DMS153 (cell line): ENCODE measurements at places on chromosomes 6 and 20.

DNA sequence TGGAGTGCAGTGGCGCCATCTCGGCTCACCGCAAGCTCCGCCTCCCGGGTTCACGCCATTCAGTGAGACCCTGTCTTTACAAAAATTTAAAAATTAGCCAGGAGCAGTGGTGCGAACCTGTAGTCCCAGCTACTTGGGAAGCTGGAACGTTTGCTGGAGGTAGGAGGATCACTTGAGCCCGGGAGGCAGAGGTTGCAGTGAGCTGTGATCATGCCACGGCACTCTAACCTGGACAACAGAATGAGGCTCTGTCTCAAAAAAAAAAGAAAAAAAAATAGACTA, 5.7 kb upstream of the PARD6B start:
- no peak for DNase-seq

GRCh38 chr6:9862603-9863167, 552.2 kb downstream of the TFAP2A start:
- no peak for DNase-seq

- DNase-seq: no peak
Observed at GRCh38 chr6:68497927-68498326, 137.2 kb upstream of the ADGRB3 start.

DNA sequence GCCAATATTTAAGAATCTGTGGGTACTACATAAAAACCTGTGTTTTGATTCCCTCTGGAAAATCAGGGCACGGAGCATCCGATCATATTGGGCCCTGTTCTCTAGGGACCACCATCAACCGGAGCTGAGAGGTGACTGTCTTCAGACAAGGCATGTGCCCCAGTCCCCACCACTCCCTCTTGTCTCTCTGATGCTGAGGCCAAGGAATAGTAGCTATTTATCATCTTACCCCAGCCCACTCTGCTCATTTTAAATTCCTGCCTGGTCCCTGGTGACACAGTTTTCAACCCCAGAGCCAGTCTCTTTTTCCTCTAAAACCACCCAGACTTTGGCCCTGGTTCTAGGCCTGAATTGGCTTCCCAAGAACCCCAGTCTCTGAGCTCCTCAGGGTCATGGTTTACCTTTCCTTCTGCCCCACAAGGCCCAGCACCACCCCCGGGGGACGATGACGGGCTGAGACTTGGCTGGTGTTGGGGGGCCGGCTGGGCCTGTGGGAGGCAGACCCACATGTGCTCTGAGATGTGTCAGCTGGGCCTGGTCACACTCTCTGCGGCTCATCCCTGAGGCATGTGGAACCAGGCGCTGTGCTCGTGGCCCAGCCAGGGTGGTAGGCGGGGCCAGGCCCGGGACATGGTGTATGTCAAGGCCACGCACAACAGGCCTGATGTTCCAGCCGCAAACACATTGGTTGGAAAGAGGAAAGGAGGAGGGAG, 114.4 kb downstream of the CEBPB start:
- DNase-seq: no peak

DNA sequence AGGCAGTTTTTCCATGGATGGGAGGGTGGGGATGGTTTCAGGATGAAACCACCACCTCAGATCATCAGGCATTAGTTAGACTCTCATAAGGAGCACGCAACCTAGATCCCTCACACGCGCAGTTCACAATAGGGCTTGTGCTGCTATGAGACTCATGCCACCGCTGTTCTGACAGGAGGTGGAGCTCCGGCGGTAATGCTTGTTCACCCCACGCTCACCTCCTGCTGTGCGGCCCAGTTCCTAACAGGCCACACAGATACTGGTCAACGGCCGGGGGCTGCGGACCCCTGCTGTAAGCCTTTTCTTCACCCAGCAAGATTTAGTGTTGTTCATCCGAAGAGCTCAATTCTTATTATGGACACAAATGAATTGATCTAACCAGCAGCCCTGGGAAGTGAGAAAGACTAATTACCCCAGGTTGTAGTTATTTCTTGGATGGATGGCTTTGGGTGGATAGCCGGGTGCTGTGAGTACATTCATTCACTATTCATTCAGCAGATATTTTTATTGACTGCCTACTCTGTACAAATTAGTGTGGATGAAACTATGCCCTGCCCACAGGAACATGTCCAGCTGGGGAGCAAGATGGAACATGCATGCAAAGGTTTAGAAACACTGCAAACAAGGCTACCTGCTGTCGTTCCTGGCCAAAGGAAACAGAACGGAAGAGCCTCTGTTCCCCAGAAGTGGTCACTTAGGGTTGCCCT, 57.2 kb downstream of the RIOK1 start:
- DNase-seq: no peak
